ENCODE measurements at places on chromosomes 3 and 15. TPM values are rescaled to one million over a fixed set of nuclear protein-coding genes. Genes with fewer than 3 reads are reported as not detected.

ATP2B2 gene
- not detected for total RNA-seq

COL6A6 gene
- total RNA-seq, result not detected

CHST14 gene
- total RNA-seq, result 20.0 TPM

DNA sequence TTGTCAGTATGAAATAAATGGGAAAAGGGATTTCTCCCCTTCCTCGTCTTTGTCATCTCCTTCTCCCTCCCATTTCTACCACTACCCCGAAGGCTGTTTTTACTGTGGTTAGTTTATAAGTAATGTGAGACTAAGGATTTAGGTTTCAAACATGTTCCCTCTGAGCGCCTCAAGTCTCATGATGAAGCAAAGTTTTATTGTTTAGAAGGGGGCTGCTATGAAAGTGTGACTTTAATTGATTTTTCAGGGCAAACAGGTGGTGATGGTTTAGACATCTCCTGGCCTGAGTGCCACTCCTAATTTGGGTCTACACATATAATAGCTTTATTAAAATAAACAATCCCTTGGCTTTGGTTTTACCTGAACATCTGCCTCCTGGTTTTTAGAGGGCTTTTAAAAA is 185.5 kb downstream of the MCTP2 start:
- DNase-seq, result no peak

- no peak for DNase-seq
Measured at GRCh38 chr3:122962149-122962548, 65.4 kb downstream of the SEMA5B start.

DNA sequence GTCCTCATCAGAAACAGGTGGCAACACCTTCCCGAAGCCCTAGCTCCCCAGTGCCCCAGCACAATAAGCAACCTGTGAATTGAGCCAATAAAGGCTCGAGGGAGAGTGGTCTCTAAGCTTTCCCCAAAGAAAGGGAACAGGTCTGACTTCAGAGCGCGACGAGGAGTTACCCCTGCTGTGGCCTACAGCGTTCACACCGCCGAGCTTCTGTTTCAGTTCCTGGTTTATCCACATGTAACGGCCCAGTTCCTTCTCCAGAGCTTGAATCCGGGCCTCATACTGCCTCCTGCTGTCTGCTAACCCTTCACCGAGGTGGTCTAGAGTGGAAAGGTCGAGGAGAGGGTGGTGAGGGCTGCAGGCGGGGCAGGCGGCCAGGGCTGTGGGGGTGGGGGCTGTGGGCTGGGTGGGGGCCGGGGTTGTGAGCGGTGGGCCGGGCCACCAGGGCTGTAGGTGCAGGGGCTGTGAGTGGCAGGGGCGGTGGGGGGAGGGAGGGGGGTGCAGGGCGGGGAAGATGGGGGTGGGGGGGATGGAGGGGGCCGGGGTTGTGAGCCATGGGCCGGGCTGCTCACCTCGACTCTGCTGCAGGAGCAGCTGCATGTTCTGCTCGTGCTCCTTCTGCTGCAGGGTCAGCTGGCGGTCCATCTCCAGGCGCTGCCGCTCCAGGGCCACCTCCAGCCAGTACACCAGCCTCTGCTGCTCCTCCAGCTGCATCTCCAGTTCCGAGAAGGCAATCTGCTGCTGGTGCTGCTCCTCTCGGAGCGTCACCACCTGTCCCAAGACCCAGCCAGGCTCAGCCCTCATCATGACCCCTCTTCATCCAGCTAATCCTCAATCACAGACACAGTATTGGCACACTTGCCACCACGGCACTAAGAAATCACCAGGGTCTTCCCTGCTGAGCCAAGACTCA is 26.2 kb downstream of the KIF7 start:
- DNase-seq, result no peak

GRCh38 chr3:54792584-54792983 is 135.3 kb downstream of the LRTM1 start:
- DNase-seq, result no peak
